ENCODE measurements at places on chromosomes 3 and 15.

DNA sequence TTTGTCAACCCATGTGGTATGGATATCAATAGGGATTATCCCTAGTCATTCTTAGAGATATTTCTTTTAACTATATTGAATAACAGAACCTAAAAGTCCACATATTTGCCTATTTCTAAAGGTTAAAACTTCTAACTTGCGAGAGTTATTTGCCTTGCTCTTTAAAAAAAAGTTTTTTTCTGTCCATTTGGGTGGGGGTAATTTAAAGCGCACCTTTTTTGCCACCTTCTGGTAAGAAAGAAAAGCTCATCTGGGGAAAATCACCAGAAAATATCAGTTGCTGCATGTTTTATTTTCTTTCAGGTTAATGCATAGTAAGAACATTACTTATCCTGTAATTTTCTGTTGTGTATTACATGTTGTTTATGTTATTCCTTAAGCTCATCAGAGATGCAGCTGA lies 242.0 kb upstream of the GOLGA6L4 start:
- DNase-seq: no peak
- no peaks in the 10 kb centered on the region for H3K4me1 ChIP-seq
- no peaks in the 10 kb centered on the region for H3K27me3 ChIP-seq
- no peak overlapping the region for H3K4me3 ChIP-seq
- no peak overlapping the region for H3K27ac ChIP-seq

- H3K4me3 ChIP-seq: no peak overlapping the region
- no peak for DNase-seq
- no peaks in the 10 kb centered on the region for H3K36me3 ChIP-seq
- H3K27ac ChIP-seq: no peak overlapping the region
Measured at GRCh38 chr3:54139630-54140029, 17.3 kb downstream of the CACNA2D3 start.

GRCh38 chr3:50333744-50334328 lies 5.8 kb upstream of the TUSC2 start:
- H3K27me3 ChIP-seq: no peaks in the 10 kb centered on the region
- peak overlapping the region; percentile 92 for H3K4me3 ChIP-seq
- no peak for DNase-seq
- H3K27ac ChIP-seq: peak overlapping the region; percentile 86

GRCh38 chr3:125381314-125381713 lies 6.2 kb upstream of the ZNF148 start:
- no peaks in the 10 kb centered on the region for H3K36me3 ChIP-seq
- no peak overlapping the region for H3K4me3 ChIP-seq
- peaks cover 12% of the 10 kb centered on the region for H3K27me3 ChIP-seq
- H3K4me1 ChIP-seq: peaks cover 11% of the 10 kb centered on the region

- H3K4me1 ChIP-seq: peaks cover 12% of the 10 kb centered on the region
- no peaks in the 10 kb centered on the region for H3K36me3 ChIP-seq
- no peak overlapping the region for H3K4me3 ChIP-seq
- H3K27ac ChIP-seq: no peak overlapping the region
- peaks cover 11% of the 10 kb centered on the region for H3K27me3 ChIP-seq
Measured at GRCh38 chr3:46627078-46627477, 14.8 kb downstream of the FAM240A start.

Measured in activated CD8-positive, alpha-beta T cell treated with anti-CD3 and anti-CD28 coated beads, Interleukin-2, amount 10 ng/mL, durations not matched to agents 7 days and 5 days (primary cell).